ENCODE measurements at places on chromosomes 5 and 9.

DNA sequence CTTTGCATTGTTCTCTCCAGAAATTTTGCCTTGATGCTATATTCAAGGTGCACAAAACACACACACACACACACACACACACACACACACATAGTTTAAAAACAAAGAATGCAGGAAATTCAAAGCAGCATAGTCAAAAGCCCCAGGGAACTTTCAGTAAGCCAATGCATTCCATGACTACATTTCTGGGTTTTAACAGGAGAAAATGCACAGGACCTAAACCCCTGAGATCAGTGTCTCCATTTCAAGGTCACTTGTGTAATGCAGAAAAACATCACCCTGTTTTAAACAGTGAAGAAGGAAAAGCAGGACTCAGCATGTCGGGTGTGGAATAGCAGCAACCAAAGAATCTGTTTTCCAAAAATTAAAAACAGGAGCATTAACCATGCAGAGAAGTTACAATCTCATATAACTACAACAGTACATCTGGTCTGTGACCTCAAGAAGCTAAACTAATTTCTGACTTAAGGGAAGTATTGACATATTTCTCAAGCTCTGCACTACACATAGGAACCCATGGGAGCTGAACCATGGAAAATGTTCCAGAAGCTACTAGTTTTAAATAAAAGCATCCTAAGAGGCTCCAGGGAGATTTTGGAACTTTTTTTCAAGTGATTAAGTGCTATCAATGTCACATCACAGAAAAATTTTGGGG, 296.7 kb downstream of the HINT1 start:
- no peak for DNase-seq

- DNase-seq: no peak
These were observed 51.4 kb downstream of the COL23A1 start for GRCh38 chr5:178538741-178539229.

GRCh38 chr5:75894482-75894881, 177.2 kb upstream of the POC5 start:
- DNase-seq: no peak

DNA sequence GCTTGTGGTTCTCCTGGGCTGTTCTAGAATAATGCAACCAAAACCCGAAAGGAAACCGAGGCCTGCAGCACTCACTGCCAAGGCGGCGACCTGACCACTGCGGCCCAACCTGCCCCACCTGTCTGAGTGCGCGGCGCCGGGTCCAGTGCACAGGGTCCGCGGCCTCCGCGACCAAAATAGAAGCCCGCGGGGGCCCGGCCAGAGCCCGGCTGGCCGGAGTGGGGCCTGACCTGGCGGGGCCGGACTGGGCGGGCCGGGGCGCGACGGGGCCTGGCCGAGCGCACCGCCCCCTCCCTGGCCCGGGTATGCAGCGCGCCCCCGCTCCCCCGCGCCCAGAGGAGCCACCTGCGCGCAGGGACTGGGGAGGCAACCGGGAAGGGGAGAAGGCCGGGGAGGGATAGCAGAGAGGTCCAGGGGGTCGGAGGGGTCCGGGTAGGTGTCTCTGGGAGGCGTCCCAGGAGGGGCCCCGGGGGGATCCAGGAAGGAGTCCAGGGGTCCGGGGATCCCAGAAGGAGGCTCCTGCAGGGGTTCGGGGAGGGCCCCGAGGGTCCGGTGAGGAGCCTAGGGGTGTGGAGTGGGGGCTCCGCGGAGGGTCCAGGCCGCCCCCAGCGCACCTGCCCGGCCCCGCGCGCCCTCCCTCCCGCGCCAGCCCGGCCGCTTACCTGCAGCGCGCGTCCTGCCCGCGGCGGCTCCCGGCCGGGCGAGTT, 503 bp downstream of the SEMA4D start:
- DNase-seq: no peak

DNA sequence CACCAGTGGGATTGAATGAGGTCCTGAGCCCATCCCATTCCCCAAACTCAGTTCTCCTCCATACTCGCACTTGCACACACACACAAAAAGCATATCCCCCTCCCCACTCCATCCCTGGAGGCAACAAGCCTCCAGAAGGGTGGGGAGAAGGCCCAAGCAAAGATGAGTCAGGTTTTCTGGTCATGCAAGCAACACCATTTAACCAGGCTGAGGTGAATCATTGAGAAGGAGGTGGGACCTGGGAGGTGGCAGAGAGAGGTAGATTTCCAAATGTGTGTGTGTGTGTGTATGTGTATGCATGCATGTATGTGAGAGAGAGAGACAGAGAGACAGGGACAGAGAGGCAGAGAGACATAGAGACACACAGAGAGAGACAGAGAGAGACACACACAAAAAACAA, 185.2 kb upstream of the TRIM32 start:
- DNase-seq: no peak

GRCh38 chr9:73050065-73050816, 97.4 kb upstream of the ALDH1A1 start:
- no peak for DNase-seq

Data from NCI-H1417 (cell line).